Fibroblast of upper back skin (primary cell): ENCODE measurements at places on chromosomes 2 and 18.
A peak's percentile ranks its signal among the peaks of the same experiment; 100 is the strongest.

DNA sequence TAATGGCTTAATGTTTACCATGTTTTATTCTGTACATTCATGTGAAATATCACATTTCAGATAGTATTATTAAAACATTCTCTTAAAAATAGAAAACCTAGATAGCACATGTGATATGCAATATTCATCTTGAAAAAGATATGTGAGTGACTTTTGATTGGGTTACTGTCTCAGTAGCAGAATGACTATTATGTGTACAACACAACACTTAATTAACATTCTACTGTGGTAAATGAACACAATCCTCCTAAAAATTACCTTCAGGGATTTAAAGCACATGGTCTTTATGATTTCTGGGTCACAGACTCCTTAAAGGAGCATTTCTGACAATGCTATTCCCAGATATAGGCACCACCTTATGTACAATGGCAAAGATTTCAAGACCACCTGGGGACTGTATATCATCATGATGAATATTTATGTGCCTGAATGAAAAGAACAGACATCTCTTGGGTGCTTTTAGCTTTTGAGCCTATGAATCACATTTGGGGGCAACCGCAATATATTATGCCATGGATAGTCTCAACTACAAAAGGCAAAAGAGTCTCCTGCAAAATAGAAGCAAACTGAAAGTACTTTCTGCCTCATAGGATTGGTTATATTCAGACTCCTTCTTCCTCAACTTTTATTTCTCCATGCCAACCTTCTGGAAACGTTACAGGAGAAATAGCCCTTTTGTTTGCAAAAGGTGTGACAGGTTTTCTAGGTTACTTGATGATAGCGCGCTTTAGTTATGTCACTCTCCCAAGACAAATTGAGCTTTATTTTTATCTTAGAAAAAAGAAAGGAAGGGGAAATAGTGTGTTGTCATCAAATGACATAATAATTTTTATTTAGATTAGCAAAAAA, 259.0 kb downstream of the CALCRL start:
- peak; percentile 26 for DNase-seq

DNA sequence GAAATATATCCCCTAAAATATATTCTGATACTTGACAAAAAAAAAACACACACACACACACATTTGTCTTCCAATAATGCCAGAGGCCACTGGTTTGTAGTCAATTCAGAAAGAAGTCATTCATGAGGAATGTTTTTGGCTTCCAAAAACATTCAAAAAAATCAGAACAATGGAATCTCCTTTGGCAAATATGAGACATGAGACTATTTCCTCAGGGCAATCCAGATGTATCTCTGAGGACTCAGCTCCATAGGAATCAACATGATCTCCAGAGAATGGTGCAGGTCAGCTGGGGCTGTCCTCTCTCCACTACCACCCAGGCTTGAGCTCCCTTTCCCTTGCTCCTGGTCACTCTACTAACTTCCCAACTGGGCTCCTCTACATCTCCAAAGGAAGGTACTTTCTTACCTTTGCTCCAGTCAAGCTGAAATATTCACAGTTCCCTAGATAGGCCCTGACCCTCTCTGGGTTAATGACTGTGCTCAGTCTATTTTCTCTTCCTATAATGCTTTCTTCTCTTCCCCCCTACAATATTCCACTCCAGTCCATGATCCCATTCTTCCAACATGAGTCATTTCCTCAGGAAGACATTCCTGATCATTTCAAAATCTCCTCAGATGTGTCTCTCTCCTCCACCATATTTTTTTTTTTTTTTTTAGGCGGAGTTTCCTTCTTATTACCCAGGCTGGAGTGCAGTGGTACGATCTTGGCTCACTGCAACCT, 145.3 kb downstream of the C1D start:
- peak; percentile 98 for DNase-seq

DNA sequence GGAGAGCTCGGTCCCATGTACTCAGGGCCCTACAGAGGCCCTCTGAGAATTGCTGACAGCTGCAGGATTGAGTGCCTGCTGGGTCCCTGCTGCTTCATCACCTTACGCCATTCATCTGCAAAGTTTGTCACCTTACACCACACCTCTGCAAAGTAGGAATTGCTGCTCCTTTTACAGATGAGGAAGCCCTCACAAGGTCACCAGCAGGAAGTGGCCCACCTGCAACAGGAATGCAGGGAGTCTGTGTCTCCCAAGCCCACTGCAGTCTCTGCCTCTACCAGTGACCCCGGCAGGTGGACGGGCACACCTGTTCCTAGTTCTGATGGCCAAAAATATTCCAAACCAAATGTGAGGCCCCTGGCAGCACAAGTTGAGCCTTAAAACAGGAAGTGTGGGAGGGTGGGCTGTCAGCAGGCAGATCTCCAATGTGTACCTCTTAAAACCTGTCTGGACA, 441.4 kb downstream of the NBAS start:
- DNase-seq, result no peak

GRCh38 chr2:2263196-2263829, 67.8 kb downstream of the MYT1L start:
- no peak for DNase-seq

DNA sequence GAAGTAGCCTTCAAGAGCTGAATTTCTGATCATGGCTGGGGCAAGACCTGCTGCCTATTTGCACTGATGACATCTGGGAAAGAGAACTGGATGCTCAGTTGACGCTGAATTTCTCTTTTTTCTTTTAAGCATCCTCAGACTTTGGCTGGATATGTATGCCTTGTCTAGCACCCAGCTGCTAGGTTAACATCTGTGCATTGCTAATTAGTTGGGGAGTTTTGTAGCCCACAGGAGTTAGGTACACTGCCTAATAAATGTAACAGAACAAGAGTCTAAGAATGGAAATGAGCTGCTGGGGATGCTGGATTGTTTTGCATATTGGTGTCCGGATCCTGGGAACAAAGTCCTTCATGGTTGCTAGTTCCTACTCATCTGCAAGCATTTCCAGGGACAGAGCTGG, 40.9 kb upstream of the STPG4 start:
- no peak for DNase-seq

- DNase-seq, result no peak
Observed at GRCh38 chr2:201280191-201281040, 20.1 kb downstream of the CASP8 start.

GRCh38 chr2:201401815-201402214, 44.7 kb upstream of the FLACC1 start:
- no peak for DNase-seq

DNA sequence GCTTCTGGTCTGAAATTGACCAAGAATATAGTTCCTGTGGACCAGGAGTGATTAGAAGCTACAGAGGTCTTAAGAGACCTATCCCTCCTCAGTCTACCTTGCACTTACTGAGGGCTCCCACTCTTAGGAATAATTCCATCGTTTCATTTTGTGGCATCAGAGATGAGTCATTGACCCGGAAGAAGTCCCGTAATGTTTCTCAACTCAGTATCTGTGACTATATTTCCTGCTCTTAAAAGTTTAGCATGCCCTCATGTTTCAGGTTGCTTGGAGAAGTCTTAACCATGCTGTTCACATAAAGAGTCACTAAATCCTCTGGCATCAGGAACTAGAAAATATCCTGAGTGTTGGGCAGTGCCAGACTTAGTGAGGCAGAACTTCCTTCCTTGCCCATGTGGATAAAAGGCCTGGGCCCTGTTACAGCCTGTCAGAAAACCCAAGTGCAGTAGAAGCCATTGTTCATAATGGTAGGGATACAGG, at the start of gene IL36A:
TSS of gene IL36A (plus strand) at position 430 of the 480 bp plus-strand sequence. CDS start 413 bp downstream, outside the sequence.
- no peak for DNase-seq

DNA sequence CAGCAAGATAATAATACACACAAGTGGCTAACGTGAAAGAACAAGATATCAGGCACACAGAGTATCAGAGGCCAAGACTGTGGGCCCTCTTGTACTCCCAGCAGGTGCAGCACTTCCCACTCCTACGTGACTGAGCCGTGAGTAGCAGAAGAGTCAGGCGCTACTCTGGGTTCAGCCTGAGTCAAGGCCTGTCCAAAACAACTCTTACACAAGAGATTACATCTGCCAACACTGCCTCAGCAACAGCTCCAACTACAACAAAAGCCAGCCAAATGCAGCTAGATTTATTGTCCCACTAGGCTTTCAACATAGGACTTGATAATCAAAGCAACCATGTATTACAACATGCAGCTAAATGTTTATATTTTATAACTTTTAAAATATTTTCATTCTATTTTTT, 56.2 kb downstream of the ITSN2 start:
- DNase-seq, result peak; percentile 76

- DNase-seq, result peak; percentile 23
Observed at GRCh38 chr2:174122185-174122584, 126.1 kb downstream of the OLA1 start.

- no peak for DNase-seq
Observed at GRCh38 chr2:69734854-69735544, 6.9 kb upstream of the ANXA4 start.
